ENCODE measurements at places on chromosomes 4 and X.

- DNase-seq, result no peak
Measured at GRCh38 chr4:87427518-87427868, 5.1 kb downstream of the NUDT9 start.

DNA sequence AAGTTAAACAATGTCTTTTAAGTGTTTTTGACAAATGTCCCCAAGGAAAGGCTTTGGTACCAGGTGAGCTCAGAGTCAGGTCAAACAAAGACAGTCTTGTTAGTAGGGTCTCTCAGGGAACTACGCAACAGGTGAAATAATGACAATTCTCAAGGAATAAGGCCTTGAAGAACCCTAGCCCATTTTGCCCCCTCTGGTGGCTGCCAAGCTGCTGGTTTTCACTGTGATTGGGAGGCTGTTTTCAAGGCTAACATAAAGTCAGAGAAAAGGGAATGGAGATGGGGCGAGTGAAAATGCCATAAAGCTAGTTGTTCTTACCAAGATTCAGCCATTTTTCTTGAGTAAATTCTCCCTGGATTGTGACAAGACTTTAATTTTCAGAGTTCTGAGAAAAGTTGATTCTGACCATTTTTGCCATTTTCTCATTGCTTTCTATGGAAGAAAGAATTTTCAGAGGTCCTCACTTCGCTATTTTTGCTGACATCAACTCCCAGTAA is 58.7 kb downstream of the RWDD4 start:
- DNase-seq, result no peak

GRCh38 chrX:119759248-119759766 is 919 bp downstream of the SOWAHD start:
- DNase-seq, result peak; percentile 14

- no peak for DNase-seq
Measured at GRCh38 chr4:147791865-147792264, 60.0 kb downstream of the ARHGAP10 start.
